ENCODE measurements at places on chromosomes 16 and 17. TPM values are rescaled to one million over a fixed set of nuclear protein-coding genes. Genes with fewer than 3 reads are reported as not detected.

The GJC1 gene
- total RNA-seq = 18.6 TPM

The ABCC11 gene
- total RNA-seq = 0.61 TPM

The KRTAP3-2 gene
- not detected for total RNA-seq

The LSM12 gene
- 59.7 TPM for total RNA-seq

The IRX5 gene
- not detected for total RNA-seq

The JPH3 gene
- total RNA-seq = 0.39 TPM

The IFT20 gene
- 26.2 TPM for total RNA-seq

The SPNS2 gene
- 12.4 TPM for total RNA-seq

The CLDN7 gene
- 1,004 TPM for total RNA-seq

The CALB2 gene
- total RNA-seq = 4.4 TPM

The CCR7 gene
- 0.31 TPM for total RNA-seq

The GAS2L2 gene
- 0.08 TPM for total RNA-seq

The PHB1 gene
- 213 TPM for total RNA-seq

The ZNF423 gene
- total RNA-seq = 10.5 TPM

The GID4 gene
- total RNA-seq = 7.0 TPM

The CXCL16 gene
- 36.2 TPM for total RNA-seq

The CDK5R1 gene
- 0.61 TPM for total RNA-seq

The CYGB gene
- total RNA-seq = 12.2 TPM

The ZNF286A gene
- 10.0 TPM for total RNA-seq

Measured in left colon (tissue), 2 donors.